ENCODE measurements at places on chromosomes 16 and 17. TPM values are rescaled to one million over a fixed set of nuclear protein-coding genes. Genes with fewer than 3 reads are reported as not detected.

DNA sequence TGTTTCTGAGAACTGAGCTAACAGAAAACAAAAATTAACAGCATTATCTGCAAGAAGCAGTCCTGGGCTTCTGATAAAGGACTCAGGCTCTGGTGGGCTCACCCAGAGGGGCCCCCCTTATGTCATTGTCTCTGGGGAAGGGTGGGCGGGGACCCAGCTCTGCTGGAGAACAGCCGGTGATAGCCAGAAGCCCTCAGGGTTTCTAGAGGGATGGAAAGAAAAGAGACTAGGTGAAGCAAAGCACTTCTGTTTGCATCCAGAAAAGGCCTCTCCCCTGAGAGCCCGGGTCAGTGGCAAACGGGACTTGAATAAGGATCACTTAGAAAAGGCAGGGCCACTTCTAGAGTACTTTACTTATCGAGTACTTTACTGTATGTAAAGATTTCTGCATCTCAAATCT, 7.0 kb upstream of the CDC42EP4 start:
- DNase-seq = no peak

DNA sequence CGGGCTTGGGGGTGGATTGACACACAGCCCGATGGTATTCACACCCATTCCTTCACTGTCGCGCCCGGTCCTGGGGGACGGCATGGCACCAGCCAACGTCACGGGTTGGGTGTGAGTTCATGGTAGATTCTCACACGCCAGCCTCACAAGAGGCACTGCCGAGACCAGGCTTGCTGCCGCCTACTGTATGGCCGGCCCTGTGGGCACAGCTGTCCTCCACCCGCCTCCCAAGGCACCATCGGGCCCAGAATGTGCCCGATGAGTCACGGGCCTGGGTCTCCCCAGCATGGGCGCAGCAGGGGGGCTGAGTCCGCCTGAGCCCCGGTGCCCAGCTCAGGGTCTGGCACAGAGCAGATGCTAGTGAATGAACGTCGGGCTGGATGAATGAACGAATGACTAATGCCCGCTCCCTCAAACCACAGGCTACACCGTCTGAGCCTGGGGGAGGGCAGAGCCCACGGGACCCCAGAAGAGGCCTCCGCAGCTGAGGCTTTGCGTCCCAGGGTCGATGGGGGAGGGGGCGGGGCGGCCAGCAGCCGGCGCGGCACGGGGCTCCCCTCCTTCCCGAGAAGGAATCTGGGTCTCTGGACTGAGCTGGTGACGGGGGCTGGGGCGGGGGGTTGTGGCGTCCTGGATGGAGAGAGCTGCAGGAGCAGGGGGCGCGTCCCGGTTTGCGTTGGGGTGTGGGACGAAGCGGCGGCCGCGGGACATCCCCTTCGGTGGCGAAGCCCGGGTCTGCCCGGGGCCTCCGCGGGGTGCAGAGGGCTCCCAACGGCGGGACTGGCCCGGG, 829 bp downstream of the PITPNM3 start:
- DNase-seq = no peak

DNA sequence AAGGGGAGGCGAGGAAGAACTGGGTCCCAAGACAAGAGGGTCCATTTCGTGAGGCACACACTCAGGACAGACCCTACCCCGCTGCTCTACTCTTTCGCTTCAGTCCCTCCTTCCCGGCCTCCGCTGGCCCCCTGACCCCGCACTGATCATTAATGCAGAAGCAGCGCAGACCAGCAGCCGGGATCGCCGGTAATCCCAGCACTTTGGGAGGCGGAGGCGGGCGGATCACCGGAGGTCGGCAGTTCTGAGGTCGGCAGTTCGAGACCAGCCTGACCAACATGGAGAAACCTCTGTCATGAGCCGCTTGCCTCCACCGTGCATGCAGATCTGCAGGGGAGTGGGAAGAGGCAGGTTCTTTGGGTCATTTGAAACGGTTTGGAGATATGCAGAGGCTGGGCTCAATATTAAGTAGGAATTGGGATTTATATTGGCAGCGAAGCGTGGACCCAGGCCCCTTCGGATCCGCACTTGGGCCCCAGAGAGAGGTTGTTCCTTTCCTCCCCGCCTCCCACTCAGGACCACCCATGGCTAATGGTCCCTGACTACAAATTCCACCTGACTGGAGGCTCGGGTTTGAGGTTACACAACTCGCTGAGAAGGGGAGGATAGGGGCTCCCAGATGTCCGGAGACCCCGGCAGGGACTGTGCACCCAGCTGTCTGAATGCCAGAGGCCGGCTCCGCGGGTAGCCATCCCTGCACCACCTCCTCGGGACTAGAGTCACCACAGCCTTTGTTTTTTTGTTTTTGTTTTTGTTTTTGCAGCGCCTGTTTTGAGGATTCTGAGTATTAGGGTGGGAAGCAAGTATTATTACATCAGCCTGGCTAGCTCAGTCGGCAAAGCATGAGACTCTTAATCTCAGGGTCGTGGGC, 23.6 kb upstream of the OR1F1 start:
- DNase-seq = no peak

GRCh38 chr17:69404399-69404798, 10.1 kb upstream of the MAP2K6 start:
- no peak for DNase-seq

DNA sequence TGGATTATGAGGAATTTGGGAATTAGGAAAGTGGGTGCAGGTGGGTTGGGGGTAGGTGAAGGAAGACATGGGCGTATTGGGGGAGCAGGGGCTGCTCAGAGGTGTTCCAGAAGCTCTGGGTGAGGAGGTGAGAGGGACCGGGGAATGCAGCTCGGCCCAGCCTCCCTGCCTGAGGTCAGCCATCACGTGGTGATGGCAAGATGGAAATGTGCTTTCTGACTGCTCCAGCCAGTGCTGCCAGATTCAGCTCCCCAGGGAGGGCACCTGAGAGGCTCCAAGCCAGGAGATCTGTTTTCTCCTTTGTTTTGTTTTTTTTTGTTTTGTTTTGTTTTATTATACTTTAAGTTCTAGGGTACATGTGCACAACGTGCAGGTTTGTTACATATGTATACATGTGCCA, 35.2 kb upstream of the STH start:
- DNase-seq = no peak

GRCh38 chr17:54903375-54903774, 2.7 kb downstream of the TOM1L1 start:
- peak; percentile 52 for DNase-seq

DNA sequence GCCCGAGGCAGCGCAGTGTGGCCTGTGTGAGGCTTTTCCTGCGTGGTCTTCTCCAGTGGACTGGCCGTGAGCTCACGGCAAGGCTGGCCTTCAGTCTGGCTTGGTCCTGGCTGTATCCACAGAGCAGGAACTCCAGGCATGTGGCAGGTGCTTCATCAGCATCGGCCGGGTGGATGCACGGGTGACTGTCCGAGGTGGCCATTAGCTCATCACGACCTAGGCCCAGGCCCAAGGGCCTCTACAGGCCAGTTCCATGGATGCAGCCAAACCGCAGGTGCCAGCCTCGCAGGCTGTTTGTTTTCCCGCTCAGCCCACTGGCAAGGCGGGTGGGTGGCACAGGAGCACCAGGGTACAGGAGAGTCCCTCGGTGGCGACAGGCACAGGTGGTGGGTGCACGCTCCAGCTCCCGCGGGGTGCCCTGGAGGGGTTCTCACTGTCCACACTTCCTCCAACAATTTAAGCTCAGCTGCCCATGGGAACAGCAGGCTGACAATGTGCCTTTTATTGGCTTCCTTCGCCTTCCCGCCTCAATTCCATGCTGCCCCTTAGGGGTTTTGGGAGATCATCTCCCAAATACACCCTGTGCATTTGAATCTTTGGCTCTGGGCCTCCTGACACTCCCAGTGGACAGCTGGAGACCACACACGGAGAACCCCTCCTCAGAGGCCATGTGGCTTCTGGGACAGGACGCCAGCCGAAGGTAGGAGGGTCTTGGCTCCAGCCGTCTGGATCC, 33.0 kb downstream of the ENGASE start:
- no peak for DNase-seq

DNA sequence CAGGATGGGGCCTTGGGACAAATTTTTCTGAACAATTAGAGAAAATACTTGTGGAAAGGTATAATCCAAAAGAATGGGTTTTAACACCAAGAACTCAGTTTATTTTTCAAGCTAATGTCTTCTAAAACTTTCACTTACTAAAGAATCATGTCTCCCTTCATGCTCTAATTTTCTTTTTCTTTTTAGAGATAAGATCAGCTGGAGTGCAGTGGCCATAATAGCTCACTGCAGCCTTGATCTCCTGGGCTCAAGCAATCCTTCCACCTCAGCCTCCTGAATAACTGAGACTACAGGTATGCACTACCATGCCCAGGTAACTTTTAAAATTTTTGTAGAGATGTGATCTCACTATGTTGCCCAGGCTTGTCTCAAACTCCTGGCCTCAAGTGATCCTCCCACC, 5.5 kb downstream of the OR4D1 start:
- DNase-seq = no peak

GRCh38 chr17:79997011-79997660, 38.5 kb downstream of the TBC1D16 start:
- no peak for DNase-seq

DNA sequence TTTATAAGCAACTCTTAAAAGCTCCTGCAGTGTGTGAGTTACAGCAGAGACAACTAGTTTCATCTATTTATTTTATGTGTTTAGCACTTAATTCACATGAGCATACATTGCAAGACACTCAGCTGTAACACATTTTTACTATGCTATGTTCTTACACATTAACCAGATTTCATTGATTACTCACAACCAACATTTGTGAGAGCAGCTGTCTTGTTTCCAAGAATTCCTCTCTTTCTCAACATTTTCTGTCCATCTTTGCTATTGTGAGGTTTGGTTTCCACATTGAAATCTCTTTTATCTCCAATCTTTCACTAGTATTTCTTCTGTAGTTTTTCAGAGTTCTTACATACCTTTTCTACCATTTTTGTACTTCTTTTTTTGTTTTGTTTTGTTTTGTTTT, 51.2 kb downstream of the COPRS start:
- DNase-seq = no peak

GRCh38 chr17:33895491-33895890, 359.6 kb upstream of the CCL2 start:
- DNase-seq = no peak

Gene CRISPLD2
- polyA plus RNA-seq = 25.0 TPM

Gene SLC12A3
- polyA plus RNA-seq = not detected

All from heart right ventricle (tissue), 16 donors.